Stimulated activated CD4-positive, alpha-beta T cell treated with anti-CD3 and anti-CD28 coated beads, Interleukin-15, amount 100 ng/mL, for 48 hours (primary cell): ENCODE measurements at places on chromosomes 2 and 18.

GRCh38 chr2:190759749-190760213, 110.9 kb downstream of the NAB1 start:
- DNase-seq: no peak

DNA sequence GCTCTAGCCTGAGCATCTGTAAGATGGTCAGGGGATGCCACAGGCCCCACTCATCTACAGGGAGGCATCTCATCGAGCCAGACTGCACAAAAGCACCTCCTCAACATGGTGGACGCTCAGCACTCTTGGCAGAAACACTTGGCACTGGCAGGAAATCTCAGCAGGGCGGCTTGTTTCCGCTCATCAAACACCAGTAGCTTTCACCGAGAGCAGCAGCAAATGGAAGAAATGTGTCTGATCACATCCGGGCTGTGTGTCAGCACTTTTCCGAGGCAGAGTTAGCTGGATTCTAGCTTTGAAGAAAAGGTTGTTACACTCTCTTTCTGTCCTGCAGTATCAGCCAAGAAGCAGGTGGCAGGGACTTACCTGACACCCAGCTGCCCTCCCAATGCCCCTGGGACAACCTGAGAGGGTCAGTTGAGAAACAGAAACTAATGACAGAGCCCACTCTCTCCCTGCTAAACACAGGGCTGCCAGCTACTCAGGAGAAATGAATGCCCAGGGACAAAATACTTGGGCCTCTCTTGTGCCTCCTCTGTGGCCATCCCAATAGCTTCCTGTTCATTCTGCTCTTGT, 68.9 kb upstream of the FZD7 start:
- DNase-seq: no peak

DNA sequence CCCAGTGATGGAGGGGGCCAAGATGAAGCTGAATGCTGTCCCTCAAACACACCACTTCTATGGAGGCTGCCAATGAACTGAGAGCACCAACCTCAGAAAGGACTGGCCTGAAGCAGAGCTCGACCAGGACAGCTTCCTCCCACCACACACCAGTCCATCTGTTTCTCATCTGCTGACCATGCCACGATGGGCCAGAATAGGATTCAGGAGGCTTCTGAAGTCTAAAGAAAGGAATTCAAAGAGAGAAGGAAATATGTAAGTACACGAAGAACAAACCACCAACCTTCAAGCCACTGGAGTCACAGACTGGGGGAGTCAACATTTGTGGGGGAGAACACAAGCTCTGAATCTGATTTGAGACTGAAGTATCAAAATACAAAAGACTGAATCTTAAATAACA, 157.6 kb upstream of the CCDC68 start:
- no peak for DNase-seq

- DNase-seq: no peak
Observed at GRCh38 chr2:237824085-237824484, 25.5 kb downstream of the RBM44 start.

- DNase-seq: no peak
Observed at GRCh38 chr18:79581911-79582310, 97.7 kb upstream of the CTDP1 start.

GRCh38 chr2:208256192-208256782, 1.4 kb upstream of the IDH1 start:
- DNase-seq: no peak

GRCh38 chr2:73292316-73292905, 937 bp downstream of the EGR4 start:
- no peak for DNase-seq
